8988T (cell line): ENCODE measurements at places on chromosomes 5 and 9.

GRCh38 chr5:83470526-83471404 lies 779 bp upstream of the VCAN start:
- no peak for DNase-seq

GRCh38 chr5:38258319-38259061 lies at the start of gene EGFLAM:
EGFLAM (plus strand) TSS chr5:38258559; CDS start chr5:38258755, 196 bp downstream.
- DNase-seq, result peak; percentile 55

- no peak for DNase-seq
Observed at GRCh38 chr9:404234-404633, 189.6 kb downstream of the DOCK8 start.

DNA sequence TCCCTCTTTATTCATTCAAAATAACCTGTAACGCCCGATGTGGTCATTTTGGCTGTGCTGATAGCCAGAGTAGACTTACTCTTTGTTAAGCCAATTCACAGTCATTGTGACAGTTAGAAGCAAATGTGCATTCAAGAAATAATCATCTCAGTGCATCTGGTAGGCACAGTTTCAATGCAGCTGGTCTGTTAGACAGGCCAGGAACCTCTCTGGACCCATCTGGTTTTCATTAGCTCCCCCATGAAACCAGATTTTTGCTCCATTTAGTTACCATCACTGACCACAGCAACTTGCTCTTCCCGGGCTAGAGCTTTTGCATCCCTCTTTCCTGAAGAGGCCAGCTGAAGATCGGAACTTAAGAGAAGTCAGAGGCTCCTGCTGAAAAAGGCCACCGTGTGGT lies 284.2 kb downstream of the NSG2 start:
- no peak for DNase-seq

DNA sequence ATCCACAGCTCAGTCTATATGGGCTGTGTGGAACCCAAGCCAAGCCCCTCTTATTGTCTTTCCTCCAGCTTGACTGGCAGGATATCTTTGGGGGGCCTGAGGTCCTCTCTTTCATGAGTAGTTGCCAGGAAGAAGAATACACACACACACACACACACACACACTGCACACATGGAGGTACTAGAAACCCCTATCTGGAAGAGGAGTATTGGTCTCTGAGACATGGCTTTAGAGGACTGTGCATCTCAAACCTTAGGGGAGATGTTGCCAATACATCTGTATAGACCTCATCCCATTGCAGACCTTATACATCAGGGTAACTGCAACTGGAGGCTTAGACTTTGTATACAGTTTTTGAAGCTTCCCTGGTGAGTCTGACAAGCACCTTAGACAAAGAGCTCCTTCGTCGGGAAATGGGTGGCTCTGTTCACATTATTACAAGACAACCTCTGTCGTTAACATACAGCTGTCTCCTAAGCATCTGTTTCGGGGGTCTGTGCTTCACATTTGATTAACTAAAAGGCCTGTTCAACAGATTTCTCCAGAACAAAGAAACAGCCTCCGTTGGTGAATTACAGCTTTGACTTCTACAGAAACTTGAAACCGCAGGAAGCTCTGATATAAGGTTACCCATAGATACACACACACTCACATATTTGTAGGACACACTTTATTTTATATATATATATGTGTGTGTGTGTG lies 5.5 kb upstream of the ENTREP1 start:
- DNase-seq, result no peak

DNA sequence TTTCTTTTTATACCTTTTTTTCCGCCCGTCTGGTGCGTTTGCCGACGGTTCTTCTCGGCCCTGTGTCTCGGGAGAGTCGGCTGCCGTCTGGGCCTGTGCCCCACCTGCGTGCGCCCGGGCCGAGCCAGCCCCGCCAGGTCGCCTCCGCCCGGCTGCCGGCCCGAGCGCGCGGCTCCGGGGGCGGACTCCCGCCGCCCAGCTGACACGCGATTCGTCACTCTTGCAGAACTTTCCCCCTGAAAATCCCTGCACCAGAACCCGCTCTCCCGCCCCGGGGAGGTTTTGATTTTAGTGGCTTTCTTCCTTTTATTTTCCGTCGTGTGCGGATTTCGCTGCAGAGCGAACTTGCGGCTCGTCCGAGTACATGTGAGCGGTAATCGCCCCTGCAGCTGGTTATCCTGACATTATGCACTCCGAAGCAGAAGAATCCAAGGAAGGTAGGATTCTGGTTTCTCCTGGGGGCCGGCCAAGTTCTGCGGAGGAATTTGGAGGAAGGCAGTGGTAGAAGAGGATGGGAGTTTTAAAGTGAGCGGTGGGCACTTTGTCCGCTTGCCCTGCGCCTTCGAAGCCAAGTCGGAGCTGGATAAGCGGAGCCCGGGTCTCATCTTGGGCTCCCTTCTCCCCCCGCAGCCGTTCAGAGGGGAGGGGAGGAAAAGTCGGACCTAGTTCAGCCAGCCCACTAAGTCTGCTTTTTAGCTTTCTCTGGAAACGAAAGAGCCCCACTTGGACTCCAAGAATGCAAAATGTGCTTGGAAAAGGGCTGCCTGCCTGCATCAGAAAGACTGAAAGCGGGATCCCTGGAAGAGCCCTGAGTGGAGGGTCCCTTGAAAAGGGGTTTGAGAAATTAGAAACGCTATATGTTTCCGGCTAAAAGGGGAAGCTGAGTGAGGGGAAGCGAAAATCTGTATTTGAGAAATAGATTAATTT lies at the start of gene TNFAIP8:
Gene TNFAIP8, plus strand, starts transcription at position 335 of the 927 bp plus-strand sequence. Its CDS starts 72 bp downstream, at position 407.
- DNase-seq, result no peak

- no peak for DNase-seq
Observed at GRCh38 chr9:4290427-4290837, 9.4 kb downstream of the GLIS3 start.

DNA sequence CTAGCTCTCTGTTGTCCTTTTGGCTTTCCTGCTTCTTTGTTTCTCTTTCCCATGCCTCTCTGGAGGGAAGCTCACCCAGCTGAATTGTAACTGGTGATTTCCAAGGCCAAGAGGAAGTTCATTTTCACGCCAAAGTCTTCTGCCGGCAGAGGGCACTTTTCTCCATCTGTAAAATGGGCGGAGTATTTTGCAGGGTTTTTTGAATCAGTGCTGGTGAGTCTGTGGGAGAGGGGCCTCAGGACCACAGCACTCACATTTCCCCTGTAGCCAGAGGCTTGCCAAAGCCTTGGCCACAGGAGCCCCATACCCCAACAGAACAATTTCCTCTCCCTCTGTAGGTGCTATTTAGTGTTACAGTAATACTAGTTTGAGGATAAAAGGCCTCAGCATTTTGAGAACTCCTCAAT lies 42.3 kb upstream of the MATR3 start:
- DNase-seq, result no peak

- DNase-seq, result no peak
Observed at GRCh38 chr5:122385808-122386207, 73.8 kb downstream of the SNCAIP start.

GRCh38 chr5:142545650-142546322 lies 140.1 kb downstream of the FGF1 start:
- no peak for DNase-seq

DNA sequence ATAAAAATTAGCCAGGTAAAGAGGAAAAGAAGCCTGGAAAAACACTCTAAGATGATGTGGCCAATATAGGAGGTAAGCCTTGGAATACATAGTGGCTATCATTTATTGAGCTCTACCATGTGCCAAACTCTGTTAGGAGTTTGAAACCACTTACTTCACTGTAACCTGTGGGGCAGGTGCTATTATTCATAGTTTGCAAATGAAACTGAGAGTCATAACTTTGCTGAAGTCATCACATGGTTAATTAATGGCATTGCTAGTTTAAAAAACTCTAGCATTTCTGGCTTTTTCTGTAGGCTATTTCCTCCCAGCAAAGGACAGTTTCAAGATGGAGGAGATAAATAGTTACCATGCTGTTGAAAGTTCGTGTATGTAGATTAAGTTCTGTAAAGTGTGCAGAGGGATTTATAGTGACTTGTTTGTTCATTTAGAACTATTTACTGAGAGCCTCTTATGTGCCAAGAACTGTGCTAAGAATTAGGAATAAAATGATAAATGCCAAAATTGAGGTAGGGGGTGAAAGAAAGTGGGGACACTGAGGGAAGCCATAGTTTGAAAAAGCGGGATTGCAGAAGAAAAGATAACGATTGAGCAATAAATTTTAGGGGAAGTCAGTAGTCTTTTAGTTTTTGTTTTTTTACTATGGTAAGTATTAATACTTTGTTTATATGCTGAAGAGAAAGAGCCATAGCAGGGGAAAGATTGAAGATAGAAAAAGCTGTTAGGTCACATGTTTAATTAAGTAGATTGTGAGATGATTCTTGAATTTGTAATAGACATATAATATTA lies 57.2 kb downstream of the WDR70 start:
- DNase-seq, result no peak

DNA sequence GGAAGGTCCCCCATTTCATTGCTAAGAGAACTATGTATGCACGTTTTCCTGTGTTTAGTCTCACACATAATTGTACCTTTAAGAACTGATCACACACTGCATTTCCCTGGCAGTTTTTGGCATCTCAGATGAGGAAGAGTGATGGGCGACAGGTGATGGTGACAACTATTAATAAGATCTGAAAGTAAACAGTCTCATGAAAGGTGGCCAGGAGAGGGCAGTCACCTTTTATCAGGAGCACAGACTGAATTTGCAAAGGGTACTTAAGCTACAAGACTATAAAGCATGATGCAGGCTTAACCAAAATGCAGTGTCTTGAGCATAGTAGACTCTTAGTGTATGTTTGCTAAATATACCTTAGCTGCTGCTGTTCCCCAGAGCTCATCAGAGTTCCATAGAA lies 91.5 kb downstream of the GHR start:
- DNase-seq, result no peak

DNA sequence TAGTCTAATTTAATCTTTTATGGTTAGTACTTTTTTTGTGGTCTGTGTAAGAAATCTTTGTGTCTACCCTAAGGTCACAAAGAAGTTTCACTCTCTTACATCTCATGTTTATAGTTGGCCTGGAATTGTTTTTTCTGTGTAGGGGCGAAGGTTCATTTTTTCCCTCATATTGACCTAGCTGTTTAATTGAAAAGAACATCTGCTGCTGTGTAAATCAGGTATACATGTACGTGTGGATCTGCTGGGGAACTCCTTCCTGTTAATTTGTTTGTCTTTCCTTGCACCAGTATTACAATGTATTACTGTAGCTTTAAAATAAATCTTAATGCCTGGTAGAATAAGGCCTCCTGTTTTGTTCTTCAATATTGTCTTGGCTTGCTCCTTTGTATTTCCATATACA lies 37.8 kb downstream of the EXOSC2 start:
- DNase-seq, result no peak

GRCh38 chr5:113806904-113807303 lies 293.4 kb downstream of the YTHDC2 start:
- no peak for DNase-seq

GRCh38 chr9:121744687-121745395 lies 93.4 kb downstream of the DAB2IP start:
- no peak for DNase-seq

DNA sequence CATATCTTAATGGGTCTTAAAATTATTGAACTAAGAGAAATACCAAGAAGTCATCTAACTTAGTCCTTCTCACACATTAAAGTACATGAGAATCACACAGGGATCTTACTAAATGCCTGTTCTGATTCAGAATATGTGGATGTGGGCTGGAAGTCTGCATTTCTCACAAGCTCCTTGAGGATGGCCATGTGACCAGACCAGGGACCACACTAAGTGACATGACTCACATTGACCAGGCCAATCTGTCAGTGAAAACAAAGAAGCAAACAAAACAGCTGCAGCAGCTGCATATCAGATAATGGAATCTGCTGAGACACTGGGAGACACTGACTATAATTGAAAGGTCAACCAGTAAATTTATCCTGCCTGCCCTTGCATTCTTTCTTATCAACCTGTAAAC lies 110.5 kb downstream of the ADAMTS12 start:
- no peak for DNase-seq

- DNase-seq, result no peak
Observed at GRCh38 chr5:17413691-17414090, 84.3 kb upstream of the TAF11L2 start.

DNA sequence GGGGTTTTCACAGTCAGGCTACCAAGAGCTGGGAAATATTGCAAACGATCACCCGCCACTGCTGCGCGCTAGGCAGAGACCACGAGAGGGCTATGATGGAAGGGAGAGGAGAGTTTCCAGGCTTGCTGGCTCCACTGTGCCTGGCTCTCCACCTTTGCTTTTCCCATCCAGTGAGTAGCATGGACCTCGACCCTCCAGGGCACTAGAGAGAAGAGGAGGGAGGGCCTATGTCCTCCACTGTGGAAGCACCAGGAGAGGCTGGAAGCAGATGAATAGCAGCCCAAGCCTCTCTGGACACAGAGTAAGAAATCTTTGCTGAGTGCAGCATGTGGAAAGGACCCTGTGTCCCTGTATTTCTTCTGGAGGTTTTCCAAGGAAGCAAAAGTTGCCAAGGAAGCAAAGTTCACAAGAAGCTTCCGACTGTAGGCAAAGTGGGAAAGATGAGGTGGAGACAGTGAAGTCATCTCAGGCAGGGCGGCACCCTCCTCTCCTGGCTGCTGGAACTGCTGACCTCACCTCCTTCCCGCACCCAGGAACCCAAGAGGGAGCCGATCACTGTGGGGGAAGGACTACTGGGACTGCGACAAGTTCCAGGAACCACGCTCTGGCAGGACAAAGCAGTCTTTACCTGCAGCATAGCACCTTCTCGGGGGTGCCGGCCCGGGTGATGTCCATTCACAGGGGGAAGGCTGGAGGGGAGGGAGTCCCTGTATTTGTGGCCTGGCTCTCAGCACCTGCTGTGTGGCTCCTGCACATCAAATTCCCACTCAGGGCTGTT lies 79.6 kb downstream of the CSNK1A1 start:
- DNase-seq, result no peak

GRCh38 chr5:130747556-130747955 lies 417.5 kb downstream of the HINT1 start:
- no peak for DNase-seq

DNA sequence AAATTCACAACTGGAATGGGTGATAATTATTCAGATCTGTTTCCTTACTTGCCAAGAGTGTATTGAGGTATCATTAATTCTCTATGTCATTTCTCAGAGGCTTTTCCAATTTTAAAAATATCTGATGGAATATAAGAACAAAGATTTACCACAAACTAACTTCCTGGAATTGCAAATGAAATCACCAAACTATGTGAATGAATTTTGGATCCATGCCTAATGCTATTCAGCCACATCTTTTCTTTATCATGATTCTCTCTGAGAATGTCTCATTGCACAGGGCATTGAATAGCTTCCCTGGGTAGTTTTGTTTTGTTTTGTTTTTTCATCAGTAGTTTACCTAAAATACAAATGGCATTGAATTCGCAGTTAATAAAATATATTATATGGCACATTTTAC lies 146.9 kb upstream of the FBN2 start:
- DNase-seq, result no peak

DNA sequence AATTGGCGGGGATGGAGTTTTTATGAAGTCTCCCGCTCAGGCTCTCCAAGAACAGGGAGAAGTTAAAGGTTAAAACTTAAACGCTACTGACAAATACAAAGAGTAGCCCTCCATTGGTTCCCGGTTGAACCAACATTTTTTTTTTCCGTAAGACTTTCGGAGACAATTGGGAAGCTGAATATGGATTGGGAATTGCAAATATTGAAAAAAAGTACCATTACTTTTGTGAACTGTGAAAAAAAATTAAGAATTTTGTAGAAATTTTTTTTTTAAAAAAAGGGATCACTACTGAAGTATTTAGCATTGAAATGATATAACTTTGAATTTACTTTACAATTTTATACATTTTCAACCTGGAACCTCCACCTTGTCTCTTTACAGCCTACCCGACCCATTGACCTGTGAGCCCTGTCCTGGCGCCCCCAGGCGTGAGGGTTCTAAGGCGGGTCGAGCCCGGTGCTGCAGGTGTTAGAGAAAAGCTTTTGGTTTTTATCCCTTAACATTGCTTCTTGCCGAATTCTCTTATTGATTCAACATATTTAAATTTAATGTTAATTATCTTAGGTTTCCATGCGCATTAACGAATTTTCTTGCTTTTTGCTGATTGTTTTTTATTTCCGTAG lies 448 bp upstream of the ZNF782 start:
- DNase-seq, result no peak
